ENCODE measurements at places on chromosomes 2 and 18.
A peak's percentile ranks its signal among the peaks of the same experiment; 100 is the strongest.

- DNase-seq, result no peak
Measured at GRCh38 chr18:53165770-53166169, 825.8 kb downstream of the DCC start.

DNA sequence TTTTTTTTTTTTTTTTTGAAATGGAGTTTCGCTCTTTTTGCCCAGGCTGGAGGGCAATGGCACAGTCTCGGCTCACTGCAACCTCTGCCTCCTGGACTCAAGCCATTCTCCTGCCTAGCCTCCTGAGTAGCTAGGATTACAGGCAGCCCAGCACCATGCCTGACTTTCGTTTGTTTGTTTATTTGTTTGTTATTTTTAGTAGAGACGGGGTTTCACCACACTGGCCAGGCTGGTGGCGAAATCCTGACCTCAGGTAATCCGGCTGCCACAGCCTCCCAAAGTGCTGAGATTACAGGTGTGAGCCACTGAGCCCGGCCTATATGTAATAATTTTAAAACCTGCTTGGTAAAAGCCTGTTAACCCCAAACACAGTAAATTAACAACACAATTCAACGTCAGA lies 435.7 kb downstream of the LRRTM4 start:
- DNase-seq, result no peak

GRCh38 chr2:170396799-170397459 lies 219.0 kb downstream of the MYO3B start:
- DNase-seq, result no peak

DNA sequence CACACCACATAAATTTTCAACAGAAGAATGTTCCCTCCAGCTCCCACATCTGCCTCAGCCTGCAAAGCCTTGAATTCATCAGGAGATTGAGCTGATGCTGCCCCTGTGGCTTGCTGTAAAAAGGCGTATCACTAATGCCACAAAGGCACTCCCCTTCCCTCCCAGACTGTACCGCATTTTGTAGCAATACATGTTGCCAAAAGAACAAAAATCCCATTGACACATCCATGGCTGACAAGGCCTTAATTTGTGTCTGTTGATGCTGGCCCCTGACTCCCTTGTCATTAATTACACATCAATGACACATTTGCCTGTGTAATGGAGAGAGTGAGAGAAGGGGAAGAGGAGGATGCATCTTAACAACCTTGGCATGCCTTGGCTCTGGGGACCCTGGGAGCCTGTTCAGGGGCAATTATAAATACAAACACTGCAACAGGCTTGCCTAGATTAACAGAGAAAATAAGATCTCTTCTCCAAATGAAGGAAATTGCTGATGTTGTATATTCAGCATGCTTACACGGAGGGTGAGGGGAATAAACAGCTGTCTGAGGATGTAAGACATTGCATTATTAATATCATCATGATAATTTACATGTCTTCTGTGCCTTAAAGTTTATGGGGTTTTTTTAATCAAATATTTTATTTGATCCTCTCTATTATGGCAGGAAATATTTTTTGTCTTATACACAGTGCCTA lies 264.0 kb downstream of the SUCLG1 start:
- no peak for DNase-seq

GRCh38 chr18:76507830-76508385 lies 12.9 kb upstream of the ZNF516 start:
- no peak for DNase-seq

GRCh38 chr2:108969856-108970255 lies 19.2 kb downstream of the EDAR start:
- DNase-seq, result no peak

DNA sequence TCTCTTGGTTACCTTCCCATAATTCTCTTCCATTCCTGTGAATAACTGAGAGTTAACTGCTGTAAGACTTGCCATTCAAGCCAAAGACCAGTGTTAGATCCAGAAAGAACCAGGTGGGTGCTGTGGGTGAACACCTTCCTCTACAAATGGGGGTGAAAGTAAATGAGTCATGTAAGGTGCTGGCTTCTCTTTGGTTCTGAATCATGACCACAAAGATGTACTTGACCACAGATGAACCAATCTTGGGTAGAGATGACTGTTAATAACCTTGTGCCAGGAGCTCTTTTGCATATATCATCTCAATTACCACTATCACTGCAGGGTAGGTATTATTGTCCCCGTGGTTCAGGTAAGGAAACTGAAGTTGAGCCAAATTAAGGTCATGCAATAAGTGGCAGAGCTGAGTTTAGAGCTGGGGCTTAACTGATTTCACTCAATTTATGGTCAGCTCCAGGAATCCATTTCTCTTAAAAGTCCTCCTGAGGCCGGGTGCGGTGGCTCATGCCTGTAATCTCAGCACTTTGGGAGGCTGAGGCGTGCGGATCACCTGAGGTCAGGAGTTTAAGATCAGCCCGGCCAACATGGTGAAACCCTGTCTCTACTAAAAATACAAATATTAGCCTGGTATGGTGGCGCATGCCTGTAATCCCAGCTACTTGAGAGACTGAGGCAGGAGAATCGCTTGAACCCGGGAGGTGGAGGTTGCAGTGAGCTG lies 244.9 kb upstream of the CXCR4 start:
- no peak for DNase-seq

- no peak for DNase-seq
Measured at GRCh38 chr2:216221811-216222210, 112.7 kb downstream of the XRCC5 start.

DNA sequence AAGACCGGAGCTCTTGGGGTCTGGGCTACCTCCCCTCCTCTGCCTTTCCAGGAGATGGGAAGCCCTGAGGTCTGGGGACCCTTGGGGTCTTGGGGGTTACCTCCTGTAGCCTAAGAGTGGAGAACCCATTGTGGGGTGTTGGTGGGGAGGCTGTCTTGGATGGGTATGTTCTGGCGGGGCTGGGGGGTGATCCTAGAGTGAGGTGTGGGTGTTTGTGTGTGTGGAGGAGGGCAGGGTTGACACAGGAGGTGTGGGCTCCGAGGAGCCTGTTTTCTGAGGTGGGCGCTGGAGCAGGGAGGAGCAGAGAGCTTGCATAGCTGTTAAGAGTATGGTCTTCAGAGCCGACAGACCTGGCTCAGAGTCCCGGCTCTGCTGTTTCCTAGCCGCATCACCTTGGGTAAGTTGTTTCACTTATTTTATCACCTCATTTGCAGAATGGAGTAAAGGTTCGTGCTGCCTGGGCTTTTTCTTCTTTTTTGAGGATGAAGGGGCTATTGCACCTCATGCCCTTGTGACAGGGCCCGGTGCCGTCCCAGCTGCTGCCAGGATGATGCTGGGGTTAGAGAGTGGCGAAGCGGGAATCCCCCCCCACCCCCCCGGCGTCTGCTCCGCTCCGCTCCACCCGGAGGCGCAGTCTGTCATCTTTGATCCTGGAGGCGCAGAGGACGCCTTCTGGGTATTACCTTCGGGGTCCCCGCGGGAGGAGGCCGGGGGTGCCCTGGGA lies 17.2 kb downstream of the TET3 start:
- DNase-seq, result no peak

- DNase-seq, result no peak
Measured at GRCh38 chr2:84939426-84940087, 31.4 kb upstream of the KCMF1 start.

DNA sequence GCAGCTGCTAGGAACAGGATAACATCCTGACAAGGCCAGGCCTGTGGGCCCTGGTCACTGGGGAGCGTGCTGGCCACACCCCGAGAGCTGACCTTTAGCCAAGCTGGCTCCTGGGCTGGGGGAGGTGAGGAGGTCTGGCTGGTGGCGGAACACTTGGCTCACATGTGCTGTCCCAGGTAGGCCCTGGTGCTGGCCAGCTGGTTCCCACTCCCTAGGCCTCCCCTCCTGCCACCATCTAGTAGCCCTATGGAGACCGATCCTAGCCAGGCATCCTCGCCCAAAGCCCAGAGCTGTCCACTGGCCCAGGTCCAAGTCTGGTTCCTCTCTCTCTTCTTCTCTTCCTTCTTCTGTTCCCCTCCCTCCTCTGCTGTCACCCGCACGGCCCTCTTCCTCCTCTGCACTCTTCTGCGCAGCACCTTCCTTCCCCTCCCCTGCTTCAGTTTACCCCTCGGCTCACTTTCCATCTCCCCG lies 52.4 kb downstream of the TNS1 start:
- DNase-seq, result no peak

DNA sequence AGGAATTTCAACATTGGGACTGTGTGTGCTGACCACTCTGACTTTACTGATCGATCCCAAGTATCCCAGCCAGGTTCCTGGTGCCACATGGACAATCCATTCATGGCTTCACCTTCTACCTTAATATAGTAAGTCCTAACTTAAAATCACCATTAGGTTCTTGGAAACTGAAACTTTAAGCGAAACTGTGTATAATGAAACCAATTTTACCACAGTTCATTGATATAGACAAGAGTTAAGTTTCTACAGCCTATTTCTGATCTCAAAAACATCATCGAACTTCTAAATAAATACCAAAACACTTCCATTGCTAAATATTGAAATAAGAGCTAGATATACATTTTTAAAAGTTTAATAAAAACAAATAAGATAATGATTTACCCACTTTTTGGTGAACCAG lies 4.4 kb upstream of the EXOC6B start:
- DNase-seq, result no peak

DNA sequence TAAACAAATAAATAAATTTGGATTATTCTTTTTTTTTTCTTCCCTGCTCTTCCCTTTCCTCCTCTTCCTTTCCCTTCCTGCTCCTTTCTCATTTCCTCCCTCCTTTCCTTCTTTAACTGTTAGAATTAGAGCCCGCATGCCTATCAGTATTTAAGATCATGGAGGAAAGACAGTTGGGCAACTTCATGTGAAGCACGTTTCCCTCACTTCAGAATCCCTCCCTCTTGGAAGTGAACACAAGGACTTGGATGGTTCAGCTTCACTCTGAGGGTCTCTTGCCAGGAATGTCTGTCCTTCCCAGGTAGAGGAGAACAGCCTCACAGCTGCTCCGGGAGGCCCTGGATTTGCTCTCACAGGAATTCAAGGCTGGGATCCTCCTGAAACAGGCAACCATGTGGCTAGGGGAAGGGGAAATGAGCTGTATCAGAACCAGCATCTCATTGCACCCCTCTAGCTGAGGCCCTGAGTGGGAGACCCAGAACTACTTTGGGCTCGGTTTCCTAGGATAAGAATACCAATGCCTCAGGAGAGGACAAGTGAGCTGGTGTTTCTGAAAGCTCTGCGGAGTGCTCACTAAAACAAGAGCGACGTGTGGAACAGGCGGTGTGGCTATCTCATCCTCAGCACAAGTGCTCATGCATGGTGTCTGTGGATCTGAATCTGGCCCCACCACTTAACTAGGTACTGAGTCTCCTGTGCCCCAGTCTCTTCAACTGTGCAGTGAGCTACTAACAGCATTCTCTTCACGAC lies 230.5 kb downstream of the MYCN start:
- no peak for DNase-seq

DNA sequence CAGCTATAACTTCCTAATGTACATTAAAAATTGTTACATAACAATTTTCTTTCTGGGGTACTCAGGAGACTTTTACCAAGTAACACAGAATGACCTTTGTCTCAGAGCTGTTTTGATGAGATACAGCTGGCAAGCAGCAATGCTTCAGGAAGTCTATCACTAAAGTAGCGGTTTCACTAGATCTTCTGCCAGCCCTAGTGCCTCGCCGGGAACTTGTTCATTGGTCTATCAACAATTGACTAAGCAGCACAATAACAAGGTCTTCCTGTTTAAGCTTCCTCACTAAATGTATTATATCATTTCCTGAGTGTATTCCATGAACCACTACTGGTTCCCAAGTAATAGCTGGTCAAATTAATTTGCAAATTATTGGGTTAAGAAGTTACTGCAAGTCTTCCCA lies 69.2 kb downstream of the TRIP12 start:
- peak; percentile 34 for DNase-seq

DNA sequence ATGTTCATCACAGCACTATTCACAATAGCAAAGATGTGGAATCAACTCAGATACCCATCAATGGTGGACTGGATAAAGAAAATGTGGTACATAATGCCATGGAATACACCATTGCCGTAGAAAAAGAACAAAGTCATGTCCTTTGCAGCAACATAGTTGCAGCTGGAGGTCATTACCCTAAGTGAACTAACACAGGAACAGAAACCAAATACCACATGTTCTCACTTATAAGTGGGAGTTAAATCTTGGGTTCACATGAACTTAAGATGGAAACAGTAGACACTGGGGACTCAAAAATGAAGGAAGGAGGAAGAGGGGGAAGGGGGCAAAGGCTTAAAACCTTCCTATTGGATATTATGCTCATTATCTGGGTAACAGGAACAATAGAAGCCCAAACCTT lies 228.1 kb upstream of the RAB6C start:
- no peak for DNase-seq

GRCh38 chr2:11505652-11506610 lies 27.9 kb upstream of the GREB1 start:
- no peak for DNase-seq

GRCh38 chr2:211161236-211161635 lies 604.8 kb downstream of the CPS1 start:
- no peak for DNase-seq

DNA sequence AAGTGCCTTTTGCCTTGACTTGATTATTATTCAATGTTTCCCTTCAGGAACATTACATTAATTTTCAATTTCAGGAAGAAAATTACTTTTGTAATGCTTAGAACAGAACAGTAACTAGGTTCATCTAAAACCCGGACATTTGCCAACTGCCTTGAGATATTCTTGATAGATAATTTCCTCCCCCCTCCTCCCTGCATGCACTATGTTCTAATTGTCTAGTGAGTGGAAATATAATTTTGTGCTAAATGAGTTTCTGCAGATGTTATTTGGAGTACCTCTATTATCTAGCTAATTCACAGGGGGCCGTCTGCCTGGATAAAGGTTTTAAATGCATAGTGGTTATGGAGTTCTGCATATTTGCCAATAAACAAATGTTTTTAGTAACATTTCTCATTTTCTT lies 200.3 kb upstream of the SLC39A10 start:
- no peak for DNase-seq

GRCh38 chr2:58594762-58595161 lies 353.6 kb upstream of the FANCL start:
- no peak for DNase-seq

GRCh38 chr18:78871618-78872017 lies 108.0 kb upstream of the SALL3 start:
- no peak for DNase-seq

GRCh38 chr18:9475643-9476591 lies 604 bp downstream of the RALBP1 start:
- peak; percentile 30 for DNase-seq
